Left colon (tissue), 2 donors: ENCODE measurements at places on chromosomes 12 and 14.

DNA sequence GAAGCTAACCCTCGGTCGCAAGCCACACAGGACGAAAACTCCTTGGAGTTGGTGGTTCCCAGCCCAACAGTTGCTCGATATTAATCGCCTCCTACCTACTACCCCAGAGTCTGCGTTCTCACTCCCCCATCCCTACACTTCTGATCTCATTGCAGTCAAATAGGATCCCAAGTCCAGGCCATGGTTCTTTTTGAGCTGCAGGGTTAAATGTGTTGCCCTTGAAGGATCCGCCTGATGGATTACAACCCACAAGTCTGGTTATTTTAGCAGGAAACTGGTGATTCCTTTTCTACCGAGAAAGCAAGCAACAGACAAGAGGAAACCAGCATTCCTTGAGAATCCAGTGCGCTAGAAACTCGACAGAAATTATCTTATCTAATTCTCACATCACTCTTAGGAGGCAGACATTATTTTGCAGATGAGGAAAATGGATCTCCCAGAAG, 785 bp upstream of the NIN start:
- DNase-seq = no peak

DNA sequence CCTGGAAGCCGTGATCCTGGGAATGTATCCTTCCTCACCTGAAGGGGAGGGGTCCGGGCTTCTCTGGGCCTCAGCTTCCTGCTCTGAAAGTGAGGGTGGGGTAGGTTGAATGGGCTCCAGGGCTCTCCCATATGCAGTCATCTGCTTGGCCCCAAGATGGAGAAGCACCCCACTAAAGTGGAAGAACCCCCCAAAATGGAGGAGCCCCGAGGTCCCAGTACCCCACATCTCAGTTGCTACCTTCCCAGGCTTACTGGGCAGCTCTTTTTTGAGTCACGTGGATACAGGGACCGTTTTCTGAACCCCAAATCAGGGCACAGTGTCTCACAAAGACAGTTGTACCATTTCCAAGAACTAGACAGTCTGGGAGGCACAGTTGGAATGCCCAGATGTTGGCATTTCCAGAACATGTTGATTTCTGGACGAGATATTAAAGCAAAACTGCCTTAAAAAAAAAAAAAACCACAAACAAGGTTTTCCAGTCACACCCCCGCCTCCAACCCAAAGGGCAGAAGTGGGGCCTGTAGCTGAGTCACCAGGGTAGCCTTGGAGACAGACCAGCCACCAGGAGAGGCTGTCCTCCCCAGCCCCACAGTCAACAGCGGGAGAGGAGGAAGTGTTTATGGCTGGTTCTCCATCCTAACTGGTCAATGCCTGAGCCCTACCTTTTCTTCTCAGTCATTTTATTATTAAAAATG, 12.1 kb downstream of the VASH1 start:
- DNase-seq = peak; percentile 45

GRCh38 chr14:44979273-44979672, 17.3 kb downstream of the TOGARAM1 start:
- no peak for DNase-seq

DNA sequence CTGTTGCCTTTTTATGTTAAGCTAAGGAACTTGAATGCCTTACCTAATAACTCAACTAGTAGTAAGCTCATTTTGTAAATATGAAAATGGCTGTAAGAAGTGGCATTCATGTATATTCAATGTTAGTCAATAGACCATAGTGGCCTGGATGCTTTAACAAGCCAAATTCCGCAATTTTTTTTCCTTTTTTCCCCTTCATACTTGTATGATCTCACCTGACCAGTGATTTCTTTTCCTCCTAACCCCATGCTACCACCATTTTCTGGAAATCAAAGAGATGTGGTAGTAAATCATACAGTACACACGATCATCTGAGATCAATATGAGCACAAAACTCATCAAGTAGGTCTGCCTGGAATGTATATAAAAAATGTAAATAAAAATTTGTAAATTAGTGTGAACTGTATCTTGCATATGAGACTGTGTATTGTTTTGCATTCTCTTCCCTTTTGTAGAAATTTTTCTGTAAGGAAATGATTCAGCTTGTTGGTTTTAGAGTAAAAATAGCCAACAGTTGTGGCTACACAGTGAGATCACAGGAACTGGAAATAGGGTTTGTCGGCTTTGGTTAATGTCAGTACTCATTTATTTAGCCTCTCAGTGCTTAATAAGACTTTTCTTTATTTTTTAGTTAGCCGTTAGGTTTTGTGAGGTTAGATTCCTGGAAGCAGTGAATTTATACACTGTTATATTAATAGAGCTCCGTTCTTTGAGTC, 62.5 kb downstream of the ETNK1 start:
- DNase-seq = no peak

- peak; percentile 16 for DNase-seq
Observed at GRCh38 chr14:76710056-76711010, 50.9 kb upstream of the VASH1 start.

- DNase-seq = no peak
Observed at GRCh38 chr12:94488463-94488862, 28.8 kb upstream of the CEP83 start.

GRCh38 chr14:85415015-85415712, 114.8 kb upstream of the FLRT2 start:
- peak; percentile 23 for DNase-seq

- peak; percentile 40 for DNase-seq
Observed at GRCh38 chr12:27779416-27779919, 565 bp upstream of the KLHL42 start.

DNA sequence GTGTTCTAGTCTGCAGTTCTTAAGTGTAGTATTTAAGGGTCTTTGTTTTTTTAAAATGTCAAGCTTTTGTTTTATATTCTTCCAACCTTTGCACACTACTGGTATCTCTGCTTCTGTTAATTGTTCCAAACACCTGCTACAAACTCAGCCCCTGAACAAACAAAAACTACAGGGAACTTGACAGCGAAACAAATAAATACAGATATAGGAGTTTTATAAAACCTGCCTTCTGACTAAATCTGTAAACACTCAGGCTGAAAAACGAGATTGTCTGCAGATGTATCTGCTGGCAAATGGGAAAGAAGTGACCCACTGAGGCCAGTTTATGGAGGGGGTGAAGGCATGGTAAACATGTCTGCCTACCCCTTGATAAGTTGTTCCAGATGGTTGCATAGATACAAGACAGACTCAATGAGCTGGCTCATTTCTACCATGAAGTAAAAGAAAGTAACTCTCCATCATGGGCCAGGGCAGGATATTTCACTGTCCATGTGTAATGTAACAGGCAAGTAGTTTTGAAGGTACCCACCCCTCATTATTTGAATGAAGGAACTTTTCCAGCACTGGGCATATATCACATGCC, 75.6 kb downstream of the LMO3 start:
- DNase-seq = no peak

GRCh38 chr12:19223018-19223417, 93.5 kb downstream of the PLEKHA5 start:
- DNase-seq = no peak

GRCh38 chr12:26723379-26724308, 109.3 kb downstream of the ITPR2 start:
- DNase-seq = no peak

DNA sequence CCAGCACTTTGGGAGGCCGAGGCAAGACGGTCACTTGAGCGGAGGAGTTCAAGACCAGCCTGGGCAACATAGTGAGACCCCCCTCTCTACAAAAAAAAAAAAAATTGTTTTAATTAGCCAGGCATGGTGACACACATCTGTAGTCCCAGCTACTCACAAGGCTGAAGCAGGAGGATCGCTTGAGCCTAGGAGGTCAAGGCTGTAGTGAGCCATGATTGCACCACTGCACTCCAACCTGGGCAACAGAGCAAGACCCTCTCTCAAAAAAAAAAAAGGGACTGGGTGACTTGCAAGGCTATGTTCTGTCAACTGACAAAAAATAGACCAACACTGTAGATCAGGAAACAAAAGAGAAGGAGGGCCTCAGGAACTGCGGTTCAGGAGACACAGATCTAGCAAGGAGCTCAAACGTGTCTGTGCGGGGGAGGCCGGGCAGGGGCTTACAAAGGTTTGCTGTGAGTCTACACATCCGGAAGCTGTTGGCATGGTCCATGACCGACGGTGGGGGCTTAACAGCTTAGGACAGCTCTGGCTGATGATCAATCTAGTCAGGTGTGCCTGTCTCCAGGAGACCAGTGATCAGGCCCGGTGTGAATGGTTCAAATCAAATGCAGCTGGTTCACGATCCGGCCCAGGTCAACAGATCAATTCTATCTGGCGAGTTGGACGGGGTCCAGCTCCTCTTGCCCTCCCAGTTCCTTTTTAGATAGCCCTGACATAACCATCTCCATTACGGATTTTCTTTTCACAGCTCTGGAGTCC, 31.7 kb upstream of the INF2 start:
- no peak for DNase-seq

- DNase-seq = no peak
Observed at GRCh38 chr12:44397631-44398030, 478.5 kb downstream of the NELL2 start.

- no peak for DNase-seq
Observed at GRCh38 chr12:3531496-3531895, 40.5 kb downstream of the PRMT8 start.

DNA sequence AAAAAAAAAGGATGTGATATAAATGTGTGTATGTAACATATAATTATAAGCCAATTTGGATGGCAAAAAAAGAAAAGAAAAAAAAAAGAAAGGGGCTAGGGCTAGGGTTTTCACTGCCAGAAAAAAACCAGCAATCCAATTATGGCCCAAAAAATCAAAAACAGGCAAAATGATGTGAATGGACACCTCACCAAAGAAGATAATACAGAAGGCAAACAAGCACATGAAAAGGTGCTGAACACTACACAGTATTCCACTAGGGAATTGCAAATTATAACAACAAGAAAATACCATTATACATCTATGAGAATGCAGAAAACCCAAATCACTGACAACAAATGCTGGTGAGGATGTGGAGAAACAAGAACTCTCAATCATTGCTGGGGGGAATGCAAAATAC, 12.1 kb upstream of the MIPOL1 start:
- no peak for DNase-seq

DNA sequence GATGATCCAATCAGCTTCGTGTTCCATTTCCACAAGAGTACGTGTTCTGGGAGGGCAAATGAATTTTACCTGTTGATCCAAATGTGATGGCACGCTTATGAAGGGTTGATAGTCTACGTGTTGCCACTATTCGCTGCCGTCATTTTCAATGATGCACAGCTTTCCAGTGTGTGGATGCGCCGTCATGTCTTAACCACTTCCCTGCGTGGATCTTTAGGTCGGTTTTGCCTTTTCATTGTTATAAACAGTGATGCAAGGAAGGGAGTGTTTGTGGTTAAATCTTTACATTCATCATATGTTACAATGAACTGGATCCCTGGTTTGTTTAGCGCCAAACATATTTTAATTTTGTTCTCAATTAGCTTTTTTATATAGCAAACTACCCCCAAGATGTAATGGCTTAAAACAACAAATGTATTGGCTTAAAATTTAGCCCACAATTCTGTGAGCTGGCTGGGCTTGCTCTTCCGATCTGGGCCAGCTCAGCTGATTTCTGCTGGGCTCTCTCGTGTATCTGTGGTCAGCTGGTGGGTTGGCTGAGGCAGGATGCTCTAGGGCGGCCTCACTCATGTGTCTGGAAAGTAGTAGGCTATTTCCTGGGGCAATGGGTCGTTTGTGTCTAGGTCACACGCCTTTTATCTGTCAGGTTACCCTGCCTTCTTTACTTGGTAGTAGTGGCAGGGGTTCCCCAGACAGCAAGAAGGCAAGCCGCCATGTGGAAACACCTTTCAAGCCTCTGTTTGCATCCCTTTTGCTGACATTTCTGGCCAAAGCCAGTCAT, 176.7 kb downstream of the CRADD start:
- no peak for DNase-seq

DNA sequence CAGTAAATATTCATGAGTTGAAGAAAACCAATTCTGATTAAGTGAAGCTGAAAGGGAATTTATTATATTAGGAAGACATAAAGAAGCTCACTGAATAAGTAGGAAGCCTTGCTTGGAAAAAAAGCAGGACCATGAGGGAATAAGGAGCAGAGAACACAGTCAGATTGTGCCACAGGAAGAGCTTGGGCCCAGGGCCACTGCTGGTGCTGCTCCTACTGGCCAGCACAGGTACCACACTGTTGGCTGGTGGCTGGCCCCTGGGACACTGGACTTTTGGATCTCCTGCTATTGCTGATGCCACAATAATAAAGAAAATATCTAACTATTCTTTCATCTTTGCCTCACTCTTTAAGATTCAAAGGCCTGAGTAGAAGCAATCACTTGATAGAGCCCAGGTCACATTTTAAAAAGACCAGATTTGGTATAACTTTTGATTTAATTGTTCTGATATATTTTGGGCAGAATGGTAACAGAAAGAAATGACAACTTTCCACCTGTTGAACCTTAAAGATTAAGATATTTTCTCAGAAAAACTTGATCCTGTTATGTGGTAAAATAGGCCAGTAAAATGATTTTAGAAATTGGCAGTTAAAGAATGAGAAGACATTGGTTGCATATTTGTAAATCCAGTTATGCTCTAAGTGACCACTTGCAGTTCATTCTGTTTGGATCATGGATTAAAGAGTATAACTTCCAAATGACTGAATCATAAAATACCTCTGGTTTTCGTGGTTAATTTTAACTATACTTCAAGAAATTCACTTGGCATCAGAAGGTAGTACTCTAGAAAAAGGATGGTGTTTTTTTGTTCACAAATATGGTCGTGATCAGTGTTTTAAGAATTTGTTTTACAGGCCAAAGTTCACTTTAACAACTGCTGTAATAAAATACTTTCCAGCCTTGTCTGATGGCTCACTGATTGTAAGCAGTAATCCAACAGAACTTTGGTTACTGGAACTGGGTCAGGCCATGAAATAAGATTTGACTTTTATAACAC, 68.3 kb downstream of the DERA start:
- DNase-seq = no peak

DNA sequence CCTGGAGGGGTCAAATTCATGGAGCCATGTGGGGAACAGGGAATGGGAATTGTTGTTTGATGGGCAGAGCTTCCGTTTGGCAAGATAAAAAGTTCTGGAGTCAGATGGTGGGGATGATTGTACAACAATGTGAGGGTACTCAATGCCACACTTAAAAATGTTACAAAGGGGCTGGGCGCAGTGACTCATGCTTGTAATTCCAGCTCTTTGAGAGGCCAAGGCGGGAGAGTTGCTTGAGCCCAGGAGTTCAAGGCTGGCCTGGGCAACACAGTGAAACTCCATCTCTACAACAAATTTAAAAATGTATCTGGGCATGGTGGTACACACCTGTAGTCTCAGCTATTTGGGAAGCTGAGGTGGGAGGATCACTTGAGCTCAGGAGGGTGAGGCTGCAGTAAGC, 66.0 kb upstream of the DIO3 start:
- no peak for DNase-seq

DNA sequence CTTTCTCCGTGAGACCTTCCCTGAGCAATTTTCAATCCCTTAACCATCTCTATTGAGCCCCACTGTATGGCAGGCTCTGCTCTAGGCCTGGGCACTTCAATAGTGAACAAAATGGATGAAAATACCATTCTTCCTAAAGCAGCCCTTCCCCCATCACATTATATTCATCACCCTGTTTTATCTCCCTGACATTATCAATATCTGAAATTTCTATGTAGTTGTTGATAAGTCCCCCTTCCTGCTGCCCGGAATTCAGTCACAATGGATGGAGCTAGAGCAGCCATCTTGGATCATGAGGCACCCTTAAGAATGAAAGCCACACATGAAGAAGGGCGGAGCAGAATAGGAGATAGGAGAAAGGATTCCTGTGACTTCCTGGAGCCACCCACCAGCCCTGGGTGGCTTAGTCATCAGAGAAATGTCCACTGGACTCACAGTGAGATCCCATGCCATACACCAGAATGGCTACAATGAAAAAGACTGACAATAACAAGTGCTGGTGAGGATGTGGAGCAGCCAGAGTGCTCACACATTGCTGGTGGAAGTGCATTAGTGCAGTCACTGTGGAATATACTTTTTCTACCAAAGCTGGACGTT, 33.9 kb downstream of the SCARB1 start:
- no peak for DNase-seq
